ENCODE measurements at places on chromosomes 12 and 14.
A peak's percentile ranks its signal among the peaks of the same experiment; 100 is the strongest.

- no peak for DNase-seq
Measured at GRCh38 chr12:127455347-127456265, 811.4 kb upstream of the TMEM132C start.

- DNase-seq, result no peak
Measured at GRCh38 chr12:7395950-7396349, 48.0 kb downstream of the CD163L1 start.

GRCh38 chr12:68497702-68498101 is 113.0 kb upstream of the RAP1B start:
- no peak for DNase-seq

- DNase-seq, result no peak
Measured at GRCh38 chr12:49598527-49598926, 6.9 kb downstream of the FAM186B start.

GRCh38 chr14:93239869-93240677 is 33.0 kb downstream of the UBR7 start:
- DNase-seq, result no peak

GRCh38 chr14:61488417-61489401 is 167.3 kb downstream of the PRKCH start:
- DNase-seq, result no peak

DNA sequence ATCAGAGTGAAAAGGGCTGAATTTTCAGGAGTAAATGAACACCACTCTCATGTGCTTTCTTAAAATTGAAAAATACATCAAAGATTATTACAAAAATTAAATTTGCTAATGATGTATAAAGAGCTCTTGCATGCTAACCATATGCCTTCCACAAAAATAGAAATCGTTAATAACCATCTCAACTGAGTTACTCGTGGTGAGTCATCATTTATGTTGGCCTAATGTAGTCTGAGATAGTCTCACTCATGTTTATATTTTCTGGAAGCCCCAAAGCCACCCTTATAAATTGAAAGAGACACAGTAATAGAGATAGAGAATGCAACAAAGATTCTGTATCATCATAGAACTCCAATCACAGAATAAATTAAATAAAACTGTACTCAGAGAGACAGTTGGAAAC is 131.2 kb downstream of the KCNH5 start:
- no peak for DNase-seq

DNA sequence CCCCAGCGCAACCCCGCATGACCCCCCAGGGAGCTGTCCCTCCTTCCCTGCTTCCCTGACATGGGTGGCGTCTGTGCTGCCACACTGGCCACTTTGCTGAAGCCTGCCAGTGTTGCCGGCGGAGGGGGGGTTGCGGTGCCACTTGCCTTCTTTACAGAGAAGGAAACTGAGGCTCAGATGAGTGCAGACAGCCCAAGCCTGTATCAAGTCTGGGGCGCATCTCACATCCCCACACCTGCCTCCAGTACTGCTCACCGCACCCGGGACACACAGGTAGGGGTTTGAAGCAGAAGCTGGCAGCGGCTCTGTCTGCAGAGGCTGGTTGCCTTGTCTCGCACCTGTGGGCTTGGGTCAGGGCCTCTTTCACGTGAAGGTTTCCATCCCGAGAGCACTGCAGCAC is 104.7 kb upstream of the RTL1 start:
- no peak for DNase-seq

- DNase-seq, result no peak
Measured at GRCh38 chr12:18683327-18684013, 54.3 kb downstream of the PLCZ1 start.

GRCh38 chr12:46372544-46373300 is at the start of gene SLC38A2:
SLC38A2 (minus strand) TSS chr12:46372773; CDS start chr12:46371293, 1,480 bp downstream.
- DNase-seq, result peak; percentile 50

DNA sequence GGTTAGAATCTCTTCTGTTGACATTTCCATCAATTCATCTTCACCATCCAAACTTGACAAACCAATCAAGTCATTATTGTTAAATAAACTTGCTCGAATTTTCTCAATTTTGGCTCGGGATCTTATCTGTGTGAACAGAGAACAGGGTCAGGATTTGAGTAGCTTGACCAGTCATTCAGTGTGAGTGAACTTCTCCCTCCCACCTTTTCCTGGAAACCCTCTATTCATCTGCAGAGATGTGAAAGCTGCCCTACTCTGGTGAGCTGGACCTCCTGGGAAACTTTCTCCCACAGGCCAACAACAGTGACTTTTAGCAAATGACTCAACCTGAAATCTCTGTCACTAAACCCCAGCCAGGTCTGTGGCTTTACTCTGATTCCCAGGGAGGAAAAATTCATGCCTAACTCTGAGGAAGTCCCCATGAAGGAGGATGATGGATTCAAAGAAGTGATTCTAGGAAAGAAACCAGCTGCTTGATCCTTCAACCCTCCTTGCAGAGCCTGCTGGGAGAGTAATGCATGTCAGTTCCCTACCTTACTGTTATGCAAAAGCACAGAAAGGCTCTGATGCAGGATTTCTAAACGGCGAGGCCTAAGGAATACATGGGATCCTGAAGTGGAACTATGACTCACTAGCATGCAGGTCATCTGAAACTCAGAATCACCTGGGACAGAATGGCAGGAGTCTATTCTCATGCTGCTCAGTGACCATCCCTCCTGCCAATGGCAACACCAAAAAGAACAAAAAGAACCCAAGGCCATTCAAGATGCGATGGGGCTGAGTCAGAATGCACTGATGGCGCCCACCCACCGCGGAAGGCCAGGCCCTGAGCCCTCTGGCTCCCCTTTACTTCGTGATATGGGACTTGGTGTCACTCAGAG is 58.0 kb downstream of the TRAFD1 start:
- DNase-seq, result no peak

DNA sequence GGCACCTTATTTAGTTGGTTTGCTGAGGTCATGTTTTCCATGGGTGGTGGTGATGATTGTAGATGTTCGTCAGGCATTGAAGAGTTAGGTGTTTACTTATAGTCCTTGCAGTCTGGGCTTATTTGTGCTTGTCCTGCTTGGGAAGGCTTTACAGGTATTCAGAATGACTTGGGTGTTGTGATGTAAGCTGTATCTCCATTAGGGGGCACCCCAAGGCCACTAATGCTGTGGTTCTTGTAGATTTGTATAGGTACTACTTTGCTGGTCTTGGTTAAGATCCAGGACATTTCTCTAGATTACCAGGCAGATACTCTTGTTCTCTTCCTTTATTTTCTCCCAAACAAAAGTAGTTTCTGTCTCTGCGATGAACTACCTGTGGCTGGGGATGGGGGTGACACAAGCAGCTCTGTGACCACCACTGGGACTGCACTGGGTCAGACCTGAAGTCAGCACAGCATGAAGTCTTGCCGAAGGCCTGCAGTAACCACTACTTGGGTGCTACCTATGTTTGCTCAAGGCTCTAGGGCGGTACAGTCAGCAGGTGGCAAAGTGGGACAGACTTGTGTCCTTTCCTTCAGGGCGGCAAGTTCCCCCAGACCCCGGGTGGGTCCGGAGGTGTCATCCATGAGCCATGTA is 35.8 kb upstream of the FBXO33 start:
- DNase-seq, result no peak

DNA sequence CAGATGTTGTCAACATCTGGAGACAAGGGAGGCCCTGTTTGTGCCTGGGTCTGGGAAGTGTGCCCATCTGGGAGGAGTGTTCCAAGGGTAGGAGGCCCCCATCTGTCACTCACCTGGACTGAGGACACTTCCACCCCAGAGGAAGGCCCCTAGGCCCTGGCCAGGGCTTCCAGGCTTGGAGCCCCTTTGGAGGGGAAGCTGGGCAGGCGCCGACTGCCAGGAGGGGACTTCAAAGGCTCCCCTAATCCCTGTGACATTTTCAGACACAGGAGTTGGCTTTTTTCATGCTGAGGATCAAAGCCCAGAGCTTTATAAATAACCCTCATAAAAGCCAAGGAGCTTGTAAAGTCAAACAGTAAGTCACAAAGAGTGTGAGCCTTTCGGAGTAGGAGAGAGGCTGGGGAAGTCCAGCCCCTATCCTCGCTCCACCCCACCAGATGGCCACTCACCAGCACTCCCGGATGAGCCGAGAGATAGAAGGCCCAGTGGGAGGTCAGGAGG is 17.6 kb upstream of the FAM222A start:
- DNase-seq, result no peak
